ENCODE measurements at places on chromosomes 4 and X.

DNA sequence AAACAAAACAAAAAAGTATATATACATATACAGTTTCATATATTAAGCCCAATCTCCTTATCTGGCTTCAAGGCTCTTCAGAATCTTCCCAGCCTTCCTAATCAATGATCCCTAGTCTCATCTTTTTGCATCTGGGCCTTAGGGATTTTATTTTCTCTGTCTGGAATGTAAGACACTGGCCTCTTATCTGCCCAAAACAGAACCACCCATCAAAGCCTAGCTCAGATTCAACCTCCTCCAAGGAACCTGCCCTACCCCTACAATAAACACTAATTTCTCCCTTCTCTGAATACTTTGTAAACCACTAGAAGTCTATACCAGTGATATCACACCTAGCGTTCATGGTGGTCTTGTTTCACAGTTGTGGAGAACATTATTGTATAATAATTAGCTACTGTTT lies 23.2 kb upstream of the GAB1 start:
- DNase-seq = no peak

DNA sequence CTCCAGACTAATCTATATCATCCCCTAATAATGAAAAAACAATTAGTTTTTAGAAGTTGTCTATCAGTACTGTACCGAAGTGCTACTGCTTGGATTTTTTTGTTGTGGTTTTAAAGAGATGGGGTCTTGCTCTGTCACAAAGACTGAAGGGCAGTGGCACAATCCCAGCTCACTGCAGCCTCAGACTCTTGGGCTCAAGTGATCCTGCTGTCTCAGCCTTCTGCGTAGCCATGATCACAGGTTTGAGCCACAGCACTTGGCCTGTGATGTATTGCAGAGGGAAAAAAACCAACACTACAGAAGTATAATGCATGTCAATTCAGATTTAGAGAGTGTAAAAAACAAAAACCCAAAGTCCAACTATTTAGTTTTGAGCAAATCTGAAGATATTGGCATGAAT lies 875.0 kb downstream of the ADGRL3 start:
- no peak for DNase-seq

DNA sequence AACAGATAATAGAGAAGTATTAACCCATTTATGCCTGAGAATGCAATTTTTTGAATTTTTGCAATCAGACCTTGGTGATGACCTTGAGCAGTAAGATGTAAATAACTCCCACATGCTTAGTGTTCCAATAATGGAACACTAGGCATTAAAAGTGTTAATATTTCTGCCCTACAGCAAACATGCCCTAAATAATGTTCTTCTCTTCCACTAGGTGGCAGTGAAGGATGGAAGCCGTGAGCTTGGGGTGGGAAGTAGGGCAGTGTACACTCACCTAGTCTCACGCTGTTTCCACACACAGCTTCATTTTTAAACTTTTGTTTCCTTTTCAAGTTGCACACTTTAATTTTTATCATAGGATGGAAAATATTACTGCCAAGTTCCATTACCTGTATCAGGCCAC lies 613.1 kb upstream of the HS3ST1 start:
- no peak for DNase-seq

- DNase-seq = no peak
These were observed 19.3 kb downstream of the ZFX start for GRCh38 chrX:24168807-24169206.

DNA sequence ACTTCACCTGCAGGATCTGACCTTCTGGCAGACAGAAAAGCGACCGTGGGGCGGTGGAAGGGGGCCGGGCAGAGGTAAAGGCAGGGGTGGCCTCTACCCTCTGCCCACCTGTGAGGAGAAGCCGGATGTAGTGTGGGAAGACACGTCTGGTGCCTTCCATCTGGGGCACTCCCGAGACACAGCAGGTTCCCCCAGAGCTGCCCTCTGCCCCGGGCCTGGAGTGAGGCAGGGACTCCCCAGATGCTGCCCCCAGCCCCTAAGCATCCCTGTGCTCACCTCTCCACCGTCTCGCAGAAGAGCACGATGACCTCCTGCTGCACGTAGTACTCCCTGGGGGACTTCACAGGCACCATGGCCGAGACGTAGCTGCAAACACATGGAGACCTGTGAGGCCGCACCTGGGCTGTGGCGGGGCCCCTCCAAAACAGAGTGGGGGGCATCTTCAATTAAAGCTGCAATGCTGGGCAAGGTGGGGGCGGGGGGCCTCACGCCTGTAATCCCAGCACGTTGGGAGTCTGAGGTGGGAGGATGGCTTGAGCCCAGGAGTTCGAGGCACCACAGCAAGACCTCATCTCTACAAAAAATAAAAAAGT lies 75.3 kb upstream of the MXD4 start:
- DNase-seq = no peak

DNA sequence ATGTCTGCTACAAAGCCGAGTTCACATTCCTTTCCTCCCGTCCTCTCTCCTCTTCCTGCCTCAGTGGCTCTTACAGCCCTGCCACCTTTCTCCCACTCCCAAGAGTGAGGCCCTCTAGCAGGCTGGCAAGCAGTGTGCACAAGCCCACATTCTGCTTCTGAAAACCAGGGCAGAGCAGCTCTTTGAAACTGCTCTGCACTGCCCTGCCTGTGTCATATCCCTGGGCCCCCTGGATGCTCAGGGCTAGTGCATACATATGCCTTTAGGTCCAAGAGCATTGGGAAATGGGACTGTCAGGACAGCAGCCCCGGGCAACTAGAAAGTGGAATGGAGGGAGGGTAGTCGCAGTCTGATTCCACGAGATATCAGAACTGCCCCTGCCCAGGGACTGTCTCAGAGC lies 42.4 kb downstream of the CNGA2 start:
- DNase-seq = no peak

DNA sequence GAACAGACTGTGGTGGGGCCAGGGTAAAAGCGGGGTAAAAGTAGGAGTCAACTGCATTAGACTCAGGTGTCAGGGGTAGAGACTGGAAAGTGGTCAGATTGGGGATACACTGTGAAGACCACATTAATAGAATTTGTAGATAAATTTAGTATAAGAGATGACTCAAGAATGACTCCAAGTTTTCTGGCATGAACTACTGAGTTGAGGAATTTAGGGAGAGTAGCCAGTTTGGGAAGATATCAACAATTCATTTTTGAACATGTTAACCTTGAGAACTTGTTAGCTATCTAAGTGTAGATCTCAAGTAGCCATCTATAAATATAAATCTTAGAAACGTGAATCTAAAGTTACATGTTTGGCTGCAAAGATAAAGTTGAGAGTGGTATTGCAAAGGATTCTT lies 206.9 kb upstream of the HCCS start:
- DNase-seq = no peak

GRCh38 chr4:88583631-88584470 lies 8.4 kb upstream of the HERC3 start:
- no peak for DNase-seq

GRCh38 chrX:93985344-93986307 lies 311.6 kb downstream of the FAM133A start:
- DNase-seq = no peak

DNA sequence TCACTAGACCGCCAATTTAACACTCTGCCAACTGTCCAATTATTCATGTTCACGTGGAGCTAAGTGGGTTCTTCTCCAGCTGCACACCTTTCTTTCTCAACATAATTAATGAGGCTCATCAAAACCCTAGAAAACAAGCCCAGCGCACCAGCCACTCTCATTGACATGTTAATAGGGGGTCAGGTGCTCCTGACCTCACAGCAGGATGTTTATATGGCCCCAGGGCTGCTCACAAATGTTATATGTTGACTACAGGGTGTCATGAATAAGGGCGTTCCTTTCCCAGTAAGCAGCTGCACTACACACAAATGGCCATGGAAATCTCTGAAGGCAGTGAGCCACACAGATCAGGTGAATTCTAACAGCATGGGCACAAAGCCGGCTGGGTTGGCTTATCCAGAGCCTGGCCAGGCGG lies 209.8 kb downstream of the MGST2 start:
- DNase-seq = peak; percentile 82

GRCh38 chr4:101958547-101958946 lies 168.0 kb downstream of the BANK1 start:
- no peak for DNase-seq

GRCh38 chr4:185384930-185385331 lies 10.8 kb downstream of the LRP2BP start:
- DNase-seq = no peak

DNA sequence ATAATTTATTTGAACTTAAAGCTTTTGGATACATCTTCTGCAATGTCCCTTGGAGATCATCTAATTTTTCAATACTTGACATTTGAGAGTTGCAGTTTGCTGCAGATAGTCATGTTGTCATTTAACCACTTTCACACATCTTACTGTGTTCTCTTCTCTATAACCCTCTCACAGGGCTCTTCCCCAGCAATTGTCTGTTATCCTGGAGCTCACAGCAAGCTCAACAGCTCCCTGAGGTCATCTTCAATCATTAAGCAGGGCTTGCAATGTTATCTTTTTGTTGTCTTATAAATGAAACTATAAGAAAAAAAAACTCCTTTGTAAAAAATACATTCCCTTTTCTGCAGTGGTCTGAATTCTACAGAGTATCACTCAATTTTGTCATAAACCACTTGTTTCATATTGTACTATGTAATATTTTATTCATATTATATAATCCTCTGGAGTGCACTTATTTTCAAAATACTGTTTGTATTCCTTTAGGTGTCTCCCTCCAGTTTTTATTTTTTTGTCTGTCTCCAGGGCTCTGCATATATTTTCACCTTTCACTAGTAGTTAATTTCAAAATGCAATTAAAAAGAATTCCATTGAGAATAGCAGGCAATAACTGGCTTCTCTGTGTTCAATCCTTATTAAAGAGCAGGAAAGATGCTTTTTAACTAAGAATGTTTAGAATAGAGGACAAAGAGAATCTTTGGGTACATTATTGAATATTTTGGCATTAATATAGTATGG lies 106.3 kb upstream of the ARSJ start:
- no peak for DNase-seq

- no peak for DNase-seq
These were observed 28.6 kb downstream of the KIAA0232 start for GRCh38 chr4:6811165-6811564.

GRCh38 chr4:166309286-166309685 lies 436.2 kb downstream of the TLL1 start:
- no peak for DNase-seq

DNA sequence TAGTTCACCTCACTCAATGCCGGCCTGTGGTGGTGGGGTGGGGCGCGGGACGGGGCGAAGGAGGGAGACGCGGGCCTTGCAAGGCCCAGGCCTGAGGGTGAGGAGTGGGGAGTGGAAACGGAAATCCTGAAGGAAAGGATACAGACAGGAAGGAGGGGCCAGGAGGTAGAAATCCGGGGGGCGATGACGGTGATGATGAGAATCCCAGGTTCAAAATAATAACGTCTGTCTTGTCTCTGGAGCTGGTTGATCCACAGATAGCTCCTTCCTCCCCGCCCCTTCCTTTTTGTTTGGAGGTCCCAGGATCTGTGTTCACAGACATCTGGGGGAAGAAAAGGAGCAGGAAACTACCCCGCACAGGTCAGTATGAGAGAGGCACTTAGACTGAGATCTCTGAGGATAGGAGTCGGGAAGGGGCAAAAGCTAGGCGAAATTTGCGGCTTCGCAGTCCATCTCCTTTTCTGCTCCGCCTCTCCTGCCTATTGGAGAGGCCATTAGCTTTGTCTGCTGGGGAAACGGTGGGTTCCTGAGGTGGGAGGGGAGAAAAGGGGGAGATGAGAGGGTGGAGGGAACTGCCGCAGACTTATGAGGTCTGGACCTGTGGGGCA lies 746 bp downstream of the TCEAL7 start:
- DNase-seq = no peak

DNA sequence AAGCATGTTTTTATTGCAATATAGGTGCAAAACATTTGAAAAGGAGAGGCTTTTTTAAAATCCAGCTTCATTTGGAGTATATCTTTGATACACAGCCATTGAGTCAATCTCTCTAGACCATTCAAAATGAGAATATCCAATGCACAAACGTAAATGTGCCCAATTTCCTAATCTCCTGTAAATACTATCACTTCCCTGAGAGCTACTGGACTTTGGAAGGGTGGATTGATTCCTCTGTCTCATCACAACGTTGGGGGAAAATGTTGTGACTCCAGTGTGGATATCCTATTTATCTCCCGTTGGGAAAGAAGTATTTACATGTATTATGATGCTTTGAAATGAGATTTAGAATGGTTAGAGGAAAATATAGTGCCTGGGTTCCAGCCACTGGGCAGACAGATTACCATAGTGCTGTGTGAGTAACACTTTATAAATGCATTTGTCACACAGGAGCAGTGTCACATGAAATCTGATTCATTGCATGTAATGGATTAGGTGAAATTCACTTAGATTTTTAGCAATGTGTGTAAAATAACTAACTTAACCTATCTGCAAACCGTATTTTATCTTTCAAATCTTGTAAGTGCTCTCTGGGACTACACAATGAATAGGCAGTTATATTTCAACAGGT lies 64.4 kb upstream of the VCX3A start:
- DNase-seq = no peak

DNA sequence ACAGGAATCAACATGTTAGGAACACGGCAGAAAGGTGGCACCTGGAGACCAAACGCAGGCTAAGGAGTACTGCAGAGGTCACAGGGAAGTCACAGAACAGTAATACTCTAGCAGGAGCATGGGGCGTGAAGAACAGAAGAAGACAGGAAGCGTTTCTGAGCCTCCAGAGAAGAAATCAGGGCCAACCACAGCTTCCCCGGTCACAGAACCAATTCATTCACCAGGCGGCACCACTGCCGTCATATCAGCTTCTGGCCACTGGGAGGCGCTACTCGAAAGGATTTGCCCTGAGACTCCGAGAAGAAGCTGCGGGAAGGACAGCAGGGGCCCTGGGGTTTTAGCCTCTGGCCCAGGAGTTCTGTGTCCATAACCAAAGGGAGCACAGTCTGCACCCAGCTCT lies 78.0 kb upstream of the DRD5 start:
- peak; percentile 64 for DNase-seq

DNA sequence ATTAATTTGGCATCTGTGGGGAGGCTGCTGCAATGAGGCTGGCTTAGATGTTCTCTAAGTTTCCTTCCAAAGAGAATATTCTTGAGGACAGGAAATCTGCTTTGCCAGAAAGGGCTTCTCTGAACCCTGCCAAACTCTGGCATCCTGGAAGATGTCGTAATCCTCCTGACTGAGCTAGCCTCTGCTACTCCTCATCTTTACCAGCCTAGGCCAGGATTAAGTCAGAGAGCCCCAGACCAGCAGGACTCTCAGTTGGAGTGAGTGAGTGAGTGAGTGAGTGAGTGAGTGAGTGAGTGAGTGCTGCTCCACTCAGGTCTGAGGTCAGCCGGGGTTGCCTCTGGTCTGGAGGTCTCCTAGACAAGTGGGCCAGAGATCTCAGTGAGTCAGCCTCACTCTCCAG lies 104.9 kb upstream of the SOD3 start:
- DNase-seq = no peak

GRCh38 chr4:98341309-98341708 lies 80.1 kb downstream of the RAP1GDS1 start:
- DNase-seq = no peak

GRCh38 chr4:177427192-177427591 lies 15.0 kb downstream of the AGA start:
- no peak for DNase-seq

Data from NCI-H774 (cell line).